Activated CD8-positive, alpha-beta memory T cell treated with anti-CD3 and anti-CD28 coated beads, Interleukin-2, amount 10 ng/mL, durations not matched to agents 7 days and 5 days (primary cell): ENCODE measurements at places on chromosomes 3 and 15. TPM values are rescaled to one million over a fixed set of nuclear protein-coding genes. Genes with fewer than 3 reads are reported as not detected.

- DNase-seq, result no peak
- H3K36me3 ChIP-seq, result no peaks in the 10 kb centered on the region
- H3K4me3 ChIP-seq, result no peak overlapping the region
- H3K27ac ChIP-seq, result no peak overlapping the region
- no peaks in the 10 kb centered on the region for H3K4me1 ChIP-seq
Measured at GRCh38 chr3:162354356-162354755, 857.7 kb downstream of the OTOL1 start.

DNA sequence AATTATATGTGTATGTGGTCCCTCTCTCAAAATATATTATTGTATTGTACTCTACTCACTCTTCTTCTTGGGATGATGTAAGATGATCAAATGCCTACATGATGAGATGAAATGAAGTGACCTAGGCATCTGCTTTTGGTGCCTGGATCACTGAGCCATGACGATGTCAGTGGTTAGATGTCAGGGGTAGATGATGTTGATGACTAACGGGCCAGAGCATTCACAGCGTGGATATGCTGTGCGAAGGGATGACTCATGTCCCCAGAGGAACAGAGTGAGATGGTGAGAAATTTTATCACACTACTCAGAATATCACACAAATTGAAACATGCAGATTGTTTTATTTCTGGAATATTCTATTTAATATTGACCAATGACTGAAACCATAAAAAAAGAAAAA lies 233.9 kb upstream of the CADM2 start:
- no peaks in the 10 kb centered on the region for H3K4me1 ChIP-seq
- H3K36me3 ChIP-seq, result no peaks in the 10 kb centered on the region
- no peaks in the 10 kb centered on the region for H3K27me3 ChIP-seq

- H3K36me3 ChIP-seq, result peaks cover 63% of the 10 kb centered on the region
- no peak for DNase-seq
- peak overlapping the region; percentile 29 for H3K4me3 ChIP-seq
Measured at GRCh38 chr3:197953325-197953724, 3.3 kb downstream of the RPL35A start.

DNA sequence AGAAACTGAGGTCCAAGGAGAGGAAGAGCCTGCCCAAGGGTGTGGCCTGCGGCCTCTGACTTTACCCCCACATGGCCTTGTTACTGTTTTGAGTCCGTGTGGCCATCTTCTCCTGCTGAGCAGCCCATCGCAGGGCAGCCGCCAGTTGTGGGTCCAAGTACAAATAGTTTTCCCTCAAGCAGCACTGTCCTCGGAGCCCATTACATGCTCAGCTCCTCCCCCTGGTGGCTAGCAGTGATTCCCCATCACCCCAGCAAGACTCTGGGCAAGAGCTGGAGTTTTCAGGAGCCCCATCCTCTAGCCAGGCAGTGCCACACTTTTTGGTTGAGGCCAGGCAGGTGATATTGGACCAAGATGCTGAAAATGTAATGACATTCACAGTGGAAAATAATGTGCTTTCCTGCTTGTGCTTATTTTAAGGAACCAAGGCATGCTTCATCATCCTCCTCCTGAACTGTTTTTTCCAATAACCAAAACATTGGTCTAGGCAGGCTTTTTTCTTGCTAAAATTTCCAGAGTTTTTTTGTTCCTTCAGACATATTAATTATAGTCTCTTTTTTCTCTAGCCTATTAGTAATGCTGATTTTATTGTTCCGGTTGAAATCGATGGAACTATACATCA lies 23.2 kb upstream of the VILL start:
- no peaks in the 10 kb centered on the region for H3K36me3 ChIP-seq
- peaks cover 3% of the 10 kb centered on the region for H3K4me1 ChIP-seq
- peak; percentile 80 for DNase-seq
- H3K27ac ChIP-seq, result no peak overlapping the region
- no peak overlapping the region for H3K4me3 ChIP-seq

DNA sequence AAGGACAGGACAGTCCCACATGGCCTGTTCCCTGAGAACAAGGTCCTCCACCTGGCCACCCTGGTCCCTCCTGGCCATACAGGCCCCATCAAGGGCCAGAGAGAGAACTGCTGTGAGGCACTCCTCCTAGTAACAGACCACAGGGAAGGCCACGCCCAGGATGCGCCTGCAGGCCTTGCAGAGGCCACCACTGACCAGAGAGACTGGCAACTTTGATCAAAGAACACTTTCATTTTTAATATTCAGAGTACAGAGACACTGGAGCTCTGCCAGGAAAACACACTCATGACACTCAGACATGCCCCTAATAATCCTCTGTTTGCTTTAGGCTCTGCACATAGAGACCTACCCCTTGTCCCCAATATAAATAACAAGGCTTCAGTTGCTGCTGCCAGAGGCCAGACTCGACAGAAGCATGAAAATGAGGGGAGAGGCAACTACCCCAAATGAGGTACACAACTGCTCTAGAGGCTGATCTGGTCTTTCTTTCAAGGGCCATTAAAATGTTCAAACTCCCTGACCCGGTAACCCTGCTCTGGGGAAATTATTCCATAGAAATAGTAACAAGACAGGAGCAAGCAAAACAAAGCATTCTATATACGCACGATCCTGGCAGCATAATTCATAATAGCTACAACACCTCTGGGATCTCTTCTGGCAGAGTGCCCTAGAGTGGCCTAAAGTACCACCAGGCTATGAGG lies 44.8 kb downstream of the CCDC12 start:
- DNase-seq, result peak; percentile 67
- H3K36me3 ChIP-seq, result peaks cover 37% of the 10 kb centered on the region
- H3K4me1 ChIP-seq, result peaks cover 60% of the 10 kb centered on the region
- H3K27me3 ChIP-seq, result no peaks in the 10 kb centered on the region
- H3K4me3 ChIP-seq, result no peak overlapping the region

GRCh38 chr3:191348098-191348497 lies 17.8 kb upstream of the UTS2B start:
- H3K4me3 ChIP-seq, result no peak overlapping the region
- H3K27me3 ChIP-seq, result no peaks in the 10 kb centered on the region
- DNase-seq, result no peak
- H3K27ac ChIP-seq, result no peak overlapping the region
- H3K36me3 ChIP-seq, result no peaks in the 10 kb centered on the region

DNA sequence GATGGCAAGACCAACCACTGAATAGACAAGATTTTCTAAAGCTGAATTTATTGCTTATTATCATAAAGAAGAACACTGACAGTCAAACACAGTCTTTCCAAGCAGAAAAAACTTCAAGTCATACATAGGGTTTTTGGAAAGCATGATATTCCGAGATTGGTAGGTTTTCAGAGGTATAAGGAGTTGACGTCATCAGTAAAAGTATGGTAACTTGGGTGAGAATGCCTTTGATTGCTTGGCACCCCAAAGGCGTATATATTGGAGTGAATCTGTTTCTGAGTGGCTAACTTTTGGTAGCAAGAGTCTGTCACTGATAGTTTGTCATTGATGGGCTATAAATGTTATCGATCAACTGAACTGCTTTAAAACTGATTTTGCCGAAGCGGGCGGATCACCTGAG lies 227.9 kb upstream of the CNTN4 start:
- no peak for DNase-seq
- H3K4me3 ChIP-seq, result no peak overlapping the region
- no peaks in the 10 kb centered on the region for H3K36me3 ChIP-seq
- no peaks in the 10 kb centered on the region for H3K27me3 ChIP-seq

- no peak for DNase-seq
- H3K27me3 ChIP-seq, result peaks cover 65% of the 10 kb centered on the region
- H3K4me1 ChIP-seq, result no peaks in the 10 kb centered on the region
- H3K4me3 ChIP-seq, result no peak overlapping the region
- no peak overlapping the region for H3K27ac ChIP-seq
- H3K36me3 ChIP-seq, result no peaks in the 10 kb centered on the region
Measured at GRCh38 chr3:147369231-147369630, 37.1 kb downstream of the ZIC4 start.

GRCh38 chr15:63322541-63322940 lies 45.1 kb downstream of the APH1B start:
- DNase-seq, result no peak
- no peak overlapping the region for H3K4me3 ChIP-seq
- H3K36me3 ChIP-seq, result no peaks in the 10 kb centered on the region
- no peak overlapping the region for H3K27ac ChIP-seq
- peaks cover 3% of the 10 kb centered on the region for H3K4me1 ChIP-seq

DPPA2 gene
- total RNA-seq, result not detected

GPR156 gene
- not detected for total RNA-seq

TERC gene
- total RNA-seq, result 17.4 TPM

TXNRD3 gene
- 1.6 TPM for total RNA-seq

RSL24D1 gene
- 79.1 TPM for total RNA-seq
